AML-193 (cell line): ENCODE measurements at places on chromosomes 12 and 14.

GRCh38 chr14:104473244-104473565 is 106.4 kb upstream of the C14orf180 start:
- DNase-seq: no peak

GRCh38 chr12:54658306-54659264 is 10.4 kb upstream of the DCD start:
- DNase-seq: peak; percentile 34

- DNase-seq: no peak
These were observed 128.7 kb upstream of the C14orf180 start for GRCh38 chr14:104450811-104451401.

GRCh38 chr14:42316693-42317092 is 710.0 kb downstream of the LRFN5 start:
- DNase-seq: no peak

DNA sequence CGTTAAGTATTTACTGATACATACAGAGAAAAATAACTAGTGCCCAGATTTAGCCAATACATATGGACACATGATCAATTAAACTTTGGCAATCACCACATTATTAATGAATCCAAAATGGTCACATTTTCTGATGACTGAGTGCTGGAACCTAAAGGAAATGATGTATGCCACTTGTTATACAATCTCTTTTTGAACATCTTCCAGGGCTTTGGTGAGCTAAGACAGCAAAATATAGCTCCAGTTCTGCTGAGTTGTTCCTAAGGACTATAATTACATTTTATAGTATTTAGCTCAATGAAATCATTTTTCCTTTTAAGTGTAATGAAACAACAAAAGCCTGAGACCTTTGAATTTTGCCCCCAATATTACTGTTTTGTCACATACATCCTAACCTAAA is 329.1 kb upstream of the ATP2B1 start:
- no peak for DNase-seq

- DNase-seq: no peak
These were observed 29.1 kb upstream of the KLRB1 start for GRCh38 chr12:9636851-9637206.

DNA sequence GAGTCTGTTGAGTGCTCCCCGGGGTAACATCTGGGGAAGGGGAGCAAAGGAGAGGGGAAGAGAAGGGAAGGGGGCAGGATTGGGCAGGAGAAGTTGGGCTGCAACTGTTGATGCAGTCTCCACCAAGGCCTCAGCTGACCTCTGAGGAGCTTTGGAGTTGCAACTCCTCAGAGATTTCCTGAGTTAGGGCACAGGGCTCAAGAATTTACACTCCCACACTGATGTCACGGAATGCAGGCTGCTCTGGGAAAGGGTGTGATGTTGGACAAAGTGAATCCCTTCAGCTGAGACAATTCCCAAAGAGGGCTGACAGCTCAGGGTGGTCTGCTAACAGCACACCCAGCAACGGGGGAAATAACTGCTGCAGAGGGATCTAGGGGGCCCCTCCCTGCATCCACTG is 295.6 kb downstream of the PCNX1 start:
- no peak for DNase-seq

- DNase-seq: no peak
These were observed 60.1 kb downstream of the BCAT1 start for GRCh38 chr12:24888813-24889212.

- DNase-seq: no peak
These were observed 399.9 kb upstream of the RGS6 start for GRCh38 chr14:71532344-71532743.

GRCh38 chr12:96578526-96579125 is 89.2 kb downstream of the CFAP54 start:
- DNase-seq: peak; percentile 57

DNA sequence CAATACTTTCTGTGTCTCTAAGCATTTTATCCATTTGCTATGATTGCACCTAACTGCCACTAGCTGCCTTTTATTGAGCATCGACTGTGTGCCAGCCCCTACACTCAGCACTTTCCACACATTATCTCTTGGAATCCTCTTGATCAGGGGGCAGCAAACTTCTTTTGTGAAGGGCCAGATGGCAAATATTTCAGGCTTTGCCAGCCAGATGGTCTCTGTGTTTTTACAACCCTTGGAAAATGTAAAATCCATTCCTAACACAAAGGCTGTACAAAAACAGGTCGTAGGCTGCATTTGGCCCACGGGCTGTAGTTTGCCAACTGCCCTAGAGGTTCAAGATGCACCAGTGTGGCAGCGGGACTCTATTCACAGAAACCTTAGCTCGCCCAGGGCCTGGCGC is 19.5 kb downstream of the FOXN4 start:
- no peak for DNase-seq

DNA sequence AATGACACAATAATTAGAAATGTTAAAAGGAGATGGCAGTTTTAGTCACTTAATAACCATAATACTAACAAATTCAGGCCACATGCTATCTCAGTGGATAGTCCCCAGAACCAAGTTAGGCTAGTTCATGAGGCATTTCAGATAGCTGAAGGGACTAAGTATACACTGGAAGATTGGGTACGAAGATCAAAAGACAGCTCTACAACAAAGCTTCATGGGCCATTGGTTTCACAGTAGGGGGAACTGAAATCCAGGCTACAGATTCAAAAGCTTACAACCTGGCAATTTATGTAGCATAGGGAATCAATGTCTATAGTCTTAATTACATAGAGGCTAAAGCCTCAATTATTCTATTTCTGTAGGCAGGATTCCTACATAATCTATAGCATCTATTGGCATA is 343.0 kb downstream of the RGS6 start:
- DNase-seq: no peak

DNA sequence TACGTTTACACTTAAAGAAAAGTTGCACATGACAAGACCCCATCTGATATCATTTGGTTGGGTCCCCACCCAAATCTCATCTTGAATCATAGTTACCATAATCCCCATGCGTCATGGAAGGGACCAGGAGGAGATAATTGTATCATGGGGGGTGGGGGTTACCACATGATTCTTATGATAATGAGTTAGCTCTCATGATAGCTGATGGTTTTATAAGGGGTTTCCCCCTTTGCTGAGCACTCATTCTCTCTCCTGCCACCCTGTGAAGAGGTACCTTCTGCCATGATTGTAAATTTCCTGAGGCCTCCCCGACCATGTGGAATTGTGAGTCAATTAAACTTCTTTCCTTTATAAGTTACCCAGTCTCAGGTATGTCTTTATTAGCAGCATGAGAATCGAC is 60.3 kb downstream of the PHLDA1 start:
- no peak for DNase-seq

GRCh38 chr12:101855364-101855884 is 22.0 kb upstream of the DRAM1 start:
- no peak for DNase-seq

- no peak for DNase-seq
These were observed 698.9 kb downstream of the BCL11B start for GRCh38 chr14:98573082-98573481.

- DNase-seq: no peak
These were observed 43.2 kb downstream of the CPSF2 start for GRCh38 chr14:92164958-92165357.

GRCh38 chr12:107374161-107374840 is 281.0 kb upstream of the CRY1 start:
- DNase-seq: peak; percentile 2

DNA sequence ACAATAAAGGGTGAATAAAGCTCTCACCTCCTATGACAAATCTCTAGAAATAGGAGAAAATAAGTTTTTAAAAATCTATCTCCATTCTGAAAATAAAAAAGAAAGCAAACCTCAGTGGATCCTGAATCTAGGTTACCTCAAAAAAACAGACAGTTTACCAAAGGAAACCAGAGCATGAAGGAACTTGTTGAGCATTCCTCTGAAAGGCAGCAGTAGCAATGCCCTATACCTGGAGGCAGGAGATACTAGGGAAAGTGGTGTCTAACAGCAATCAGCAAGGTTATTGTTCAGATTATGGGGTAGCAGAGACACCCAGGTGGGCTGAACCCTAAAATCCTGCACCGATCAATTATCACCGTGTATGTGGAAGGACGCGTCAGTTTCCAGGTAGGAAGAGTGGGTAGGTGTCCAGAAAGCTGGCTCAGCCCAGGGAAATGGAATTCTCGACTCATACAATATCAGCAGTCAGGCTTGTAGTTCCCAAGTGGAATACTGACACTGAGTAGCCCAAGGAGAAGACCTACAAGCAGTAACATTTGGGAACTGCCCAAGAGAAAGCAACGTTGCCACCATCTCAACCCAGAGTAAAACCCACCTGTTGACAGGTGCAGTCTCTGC is 128.3 kb downstream of the ST8SIA1 start:
- no peak for DNase-seq

DNA sequence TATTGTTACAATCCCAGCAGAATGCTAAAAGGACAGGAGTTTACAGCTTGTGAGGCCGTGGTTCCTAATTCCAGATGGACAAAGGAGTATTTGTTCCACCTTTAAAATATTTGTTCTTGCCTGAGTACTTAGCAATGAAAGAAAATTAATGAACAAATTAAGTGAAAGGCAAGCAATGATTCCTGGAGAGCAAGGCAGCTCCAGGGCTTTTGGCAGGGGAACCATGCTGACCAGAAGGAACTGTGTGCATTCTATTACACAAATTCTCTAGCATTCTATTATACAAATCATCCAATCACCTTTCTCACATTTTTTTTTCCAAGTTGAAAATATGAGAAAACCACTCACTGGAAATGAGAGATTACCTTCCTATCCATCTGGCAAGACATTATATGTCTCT is 1.8 kb upstream of the BMAL2 start:
- no peak for DNase-seq

GRCh38 chr14:58547649-58548048 is 90.1 kb upstream of the DACT1 start:
- DNase-seq: no peak

DNA sequence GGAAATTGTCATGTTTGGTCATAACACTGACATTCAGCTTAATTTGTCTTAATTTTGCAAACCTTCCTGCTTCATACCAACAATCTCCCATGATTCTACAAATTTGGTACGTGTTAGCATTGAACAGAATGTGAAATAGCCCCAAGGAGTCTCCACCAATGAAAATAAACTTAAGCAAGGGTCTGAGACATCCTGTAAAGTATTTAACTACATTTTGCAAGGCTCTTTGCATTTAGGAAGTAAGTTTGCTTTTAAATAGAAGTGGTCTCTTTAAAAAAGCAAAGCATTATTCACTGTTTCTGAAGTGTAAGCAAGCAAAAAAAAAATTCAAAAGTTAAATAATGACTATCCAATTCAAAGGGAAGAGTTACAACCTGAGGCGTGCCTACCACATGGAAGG is 79.9 kb downstream of the WASHC3 start:
- DNase-seq: no peak

DNA sequence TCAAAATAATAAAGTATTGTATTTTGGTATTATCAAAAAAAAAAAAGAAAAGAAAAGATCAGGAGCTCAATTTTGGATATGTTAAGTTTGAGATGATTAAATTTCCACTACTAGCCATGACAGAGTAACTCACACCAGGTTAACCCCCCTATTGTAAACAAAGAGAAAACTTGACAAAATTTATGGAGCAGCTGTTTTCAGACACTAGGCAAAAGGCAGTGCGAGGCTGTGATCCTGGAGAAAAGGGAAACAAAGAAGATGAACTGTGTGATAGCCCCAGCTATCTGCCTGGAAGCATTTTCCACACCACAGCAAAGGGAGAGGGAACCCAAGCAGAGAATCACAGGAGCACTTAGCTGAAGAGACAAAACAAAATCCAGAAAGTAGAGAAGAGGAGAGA is 145.0 kb downstream of the KIF21A start:
- no peak for DNase-seq

- no peak for DNase-seq
These were observed 22.5 kb downstream of the SLC35E3 start for GRCh38 chr12:68768431-68768939.

GRCh38 chr12:58583529-58583928 is 336.8 kb downstream of the LRIG3 start:
- no peak for DNase-seq

DNA sequence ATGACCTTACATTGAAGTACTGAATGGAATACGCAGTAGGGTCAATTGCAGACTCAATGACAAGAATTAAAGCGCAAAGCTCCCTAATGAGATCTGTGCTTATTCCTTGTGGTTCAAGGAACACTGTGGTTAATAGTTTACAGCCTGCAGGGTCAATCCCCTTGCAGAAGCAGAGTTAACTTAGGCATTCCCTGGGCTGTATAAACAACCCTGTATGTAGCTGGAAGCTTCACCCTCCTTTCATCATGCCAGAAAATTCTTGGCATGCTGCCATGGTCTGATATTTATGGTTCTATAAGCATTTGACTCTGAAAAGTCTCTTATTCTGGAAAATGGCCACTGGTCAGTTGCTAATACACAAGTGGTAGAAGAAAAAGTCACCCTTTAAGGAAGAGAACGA is 227.7 kb downstream of the NOVA1 start:
- DNase-seq: no peak

- DNase-seq: no peak
These were observed 91.0 kb downstream of the NTN4 start for GRCh38 chr12:95699579-95699978.

- DNase-seq: no peak
These were observed 8.4 kb upstream of the SIX1 start for GRCh38 chr14:60657456-60658210.

GRCh38 chr14:101719708-101720107 is 41.8 kb upstream of the PPP2R5C start:
- no peak for DNase-seq

- DNase-seq: no peak
These were observed 270.1 kb upstream of the PRICKLE1 start for GRCh38 chr12:42859612-42860011.

- no peak for DNase-seq
These were observed 44.0 kb downstream of the RBMS2 start for GRCh38 chr12:56565510-56566101.

DNA sequence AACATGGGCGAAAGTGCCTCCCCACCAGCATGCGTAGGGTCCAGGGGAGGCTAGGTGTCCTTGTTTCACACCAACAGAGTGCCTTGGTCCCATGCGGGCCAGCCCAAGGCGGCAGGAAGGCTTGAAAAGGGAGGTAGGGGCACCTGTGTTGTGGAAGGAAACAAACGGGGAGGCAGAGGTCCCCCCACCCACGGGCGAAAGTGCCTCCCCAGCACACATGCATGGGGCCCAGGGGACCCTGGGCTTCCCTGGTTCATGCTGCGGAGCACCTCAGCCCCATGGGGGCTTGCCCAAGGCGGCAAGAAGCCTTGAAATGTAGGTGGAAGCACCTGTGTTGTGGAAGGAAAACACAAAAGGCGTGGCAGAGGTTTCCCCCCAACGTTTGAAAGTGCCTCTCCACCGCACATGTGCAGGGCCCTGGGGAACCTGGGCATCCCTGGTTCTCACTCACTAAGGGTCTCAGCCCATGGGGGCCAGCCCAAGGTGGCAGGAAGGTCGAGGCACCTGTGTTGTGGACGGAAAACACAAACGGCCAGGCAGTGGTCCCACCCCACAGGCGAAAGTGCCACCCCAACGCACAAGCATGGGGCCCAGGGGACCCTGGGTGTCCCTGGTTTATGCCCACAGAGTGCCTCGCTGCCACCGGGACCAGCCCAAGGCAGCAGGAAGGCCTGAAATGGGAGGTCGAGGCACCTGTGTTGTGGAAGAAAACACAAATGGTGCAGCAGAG is 374.7 kb downstream of the ALG10 start:
- DNase-seq: no peak
